RWPE1 (cell line): ENCODE measurements at places on chromosomes 1 and 21.

GRCh38 chr1:41101950-41102607 lies 80.6 kb upstream of the SLFNL1 start:
- DNase-seq = peak; percentile 22

DNA sequence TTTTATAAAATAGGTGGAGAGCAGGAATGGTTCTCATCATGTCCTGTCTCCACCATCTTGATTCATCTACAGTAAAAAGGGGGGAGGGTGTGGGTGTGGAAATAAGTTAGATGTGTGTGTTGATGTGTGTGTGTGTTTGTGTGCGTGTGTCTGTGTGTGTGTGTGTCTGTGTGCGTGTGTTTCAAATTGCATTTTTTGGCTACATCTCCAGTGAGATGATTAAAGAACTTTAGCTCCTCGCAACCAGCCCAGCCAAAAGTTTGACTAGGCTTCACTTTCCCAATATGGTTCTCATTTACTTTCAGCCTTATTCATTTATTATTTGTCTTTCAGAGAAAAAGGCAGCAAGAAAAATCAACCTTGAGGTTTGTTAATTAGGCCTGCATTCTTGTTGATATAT lies 14.7 kb upstream of the HAO2 start:
- no peak for DNase-seq

DNA sequence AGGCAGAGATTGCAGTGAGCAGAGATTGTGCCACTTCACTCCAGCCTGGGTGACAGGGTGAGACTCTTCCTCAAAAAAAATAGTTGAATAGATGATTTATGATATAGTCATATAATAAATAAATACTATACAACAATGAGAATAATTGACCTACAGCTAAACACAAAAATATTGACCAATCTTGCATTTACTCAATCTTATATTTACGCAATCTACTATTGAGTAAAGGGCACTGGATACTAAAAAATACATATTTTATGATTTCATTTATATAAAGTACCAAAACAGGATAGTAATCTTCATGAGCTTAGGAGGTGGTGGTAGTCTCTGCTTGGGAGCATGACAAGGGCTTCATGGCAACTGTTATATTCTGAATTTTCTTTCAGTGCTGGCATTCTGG lies 19.1 kb upstream of the GBP3 start:
- no peak for DNase-seq

GRCh38 chr21:32137266-32137665 lies 141.6 kb downstream of the MIS18A start:
- DNase-seq = no peak

GRCh38 chr1:224182057-224182865 lies 779 bp upstream of the DEGS1 start:
- DNase-seq = peak; percentile 26

GRCh38 chr1:90501281-90501680 lies 215.8 kb downstream of the BARHL2 start:
- DNase-seq = no peak
